ENCODE measurements at places on chromosomes 13 and 19. TPM values are rescaled to one million over a fixed set of nuclear protein-coding genes. Genes with fewer than 3 reads are reported as not detected.

DNA sequence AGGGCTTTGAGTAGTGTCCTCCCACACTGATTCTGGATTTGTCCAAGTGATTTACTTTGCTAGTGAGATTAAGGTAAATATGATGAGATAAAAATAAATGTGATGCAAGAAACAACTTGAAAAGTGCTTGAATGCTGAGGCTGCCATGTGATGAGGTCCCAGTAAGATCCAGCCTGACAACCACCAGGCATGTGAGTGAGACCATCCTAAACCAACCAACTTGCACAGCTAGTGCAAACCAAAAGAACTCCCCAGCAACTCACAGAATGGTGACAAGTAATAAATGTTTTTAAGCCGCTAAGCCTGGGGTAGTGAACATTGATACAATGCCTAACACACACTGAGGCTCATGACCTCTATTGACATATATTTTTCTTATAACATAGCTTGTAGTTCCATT lies 13.3 kb upstream of the RBM26 start:
- no peak for DNase-seq

The CEACAM3 gene
- 0.34 TPM for polyA plus RNA-seq

DNA sequence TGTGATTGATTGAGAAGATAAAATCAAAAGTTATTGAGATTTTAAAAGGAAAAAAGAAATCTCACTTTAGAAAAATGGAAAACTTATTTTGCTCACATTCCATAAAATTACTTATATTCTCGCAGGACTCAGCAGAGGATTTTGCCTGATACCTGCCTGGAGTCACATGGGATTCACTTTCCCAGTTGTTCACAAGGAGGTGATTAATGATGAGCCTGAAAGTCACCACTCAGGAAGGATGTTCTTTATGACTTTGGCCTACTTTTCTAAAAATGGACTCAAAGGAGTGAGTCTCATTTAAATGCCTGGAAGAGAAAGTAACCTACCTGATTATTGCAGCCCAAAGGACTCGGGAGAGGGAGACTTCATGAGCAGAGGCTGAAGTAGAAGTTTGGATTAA lies 34.5 kb upstream of the FAM216B start:
- no peak for DNase-seq

The UBE2L5 gene
- polyA plus RNA-seq = 0.90 TPM

The NCAN gene
- polyA plus RNA-seq = 0.18 TPM

DNA sequence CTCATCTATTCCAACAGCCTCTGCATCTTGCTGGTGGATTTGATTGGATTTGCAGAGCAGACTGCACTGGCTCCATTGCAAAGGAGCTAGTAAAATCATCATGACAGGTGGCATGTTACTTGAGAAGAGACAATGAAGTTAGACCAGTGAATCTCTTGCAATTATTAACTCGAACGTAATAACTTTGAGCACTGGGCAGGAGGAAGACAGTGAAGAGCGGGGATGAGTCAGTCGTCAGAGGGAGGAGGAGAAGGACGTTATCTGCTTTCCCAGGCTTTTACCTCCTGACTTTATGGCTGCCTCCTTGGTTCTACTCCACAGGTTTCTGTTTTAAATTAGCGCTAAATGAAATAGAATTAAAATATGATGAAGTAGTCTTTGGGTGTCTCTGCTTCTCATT lies 257.8 kb upstream of the IPO5 start:
- no peak for DNase-seq

The C5AR2 gene
- 0.48 TPM for polyA plus RNA-seq

- DNase-seq = peak; percentile 82
These were observed 792 bp upstream of the LENG8 start for GRCh38 chr19:54448040-54448773.

Measured in muscle of leg (tissue), 16 donors.